ENCODE measurements at places on chromosomes 4 and X.

GRCh38 chr4:38829237-38829636, 24.6 kb upstream of the TLR1 start:
- no peak for DNase-seq

DNA sequence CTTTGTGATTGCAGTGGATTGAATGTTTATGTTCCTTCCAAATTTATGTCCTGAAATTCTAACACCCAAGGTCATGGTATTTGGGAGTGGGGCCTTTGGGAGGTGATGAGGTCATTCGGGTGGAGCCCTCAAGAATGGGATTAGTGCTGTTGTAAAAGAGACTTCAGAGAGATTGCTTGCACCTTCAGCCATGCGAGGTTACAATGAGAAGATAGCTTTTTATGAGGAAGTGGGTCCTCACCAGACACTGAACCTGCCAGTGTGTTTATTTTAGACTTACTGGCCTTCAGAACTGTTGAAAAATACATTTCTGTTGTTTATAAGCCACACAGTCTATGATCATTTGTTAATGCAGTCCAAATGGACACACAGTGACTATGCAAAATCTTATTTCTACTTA, 161.0 kb upstream of the GPRIN3 start:
- no peak for DNase-seq

- no peak for DNase-seq
Measured at GRCh38 chr4:169142391-169142790, 128.4 kb downstream of the SH3RF1 start.

DNA sequence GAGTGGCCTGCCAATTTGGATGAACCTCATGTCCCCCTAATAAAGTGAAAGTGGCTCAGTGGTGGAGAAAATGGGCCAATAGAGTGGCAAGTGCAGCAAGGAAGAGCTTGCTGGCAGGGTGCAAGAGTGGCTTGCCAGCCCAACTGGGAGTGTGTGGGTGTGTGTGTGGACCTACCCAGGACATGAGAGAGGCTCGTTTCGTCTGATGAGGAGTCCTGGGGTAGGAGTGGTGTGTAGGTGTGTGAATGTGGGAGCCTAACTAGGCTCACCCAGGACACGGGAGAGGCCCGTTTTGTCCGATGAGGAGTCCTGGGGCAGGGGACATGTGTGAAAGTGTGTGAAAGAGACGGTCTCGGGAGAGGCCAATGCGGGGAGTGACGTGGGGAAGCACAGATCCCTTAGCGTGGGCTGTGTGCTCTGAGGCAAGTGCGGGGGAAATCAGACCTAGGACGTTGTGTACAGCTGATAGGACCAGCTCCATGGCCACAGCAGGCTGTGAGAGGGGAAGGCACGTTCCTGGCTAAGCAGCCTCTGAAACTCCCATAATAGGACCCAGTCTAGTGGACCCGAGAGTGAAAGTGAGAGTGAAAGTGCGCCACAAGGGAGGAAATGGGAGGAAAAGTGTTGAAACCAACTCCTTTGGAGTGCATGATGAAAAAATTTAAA, 5.3 kb downstream of the GAGE10 start:
- no peak for DNase-seq

- no peak for DNase-seq
Measured at GRCh38 chr4:103721251-103721650, 1.5 kb upstream of the TACR3 start.

DNA sequence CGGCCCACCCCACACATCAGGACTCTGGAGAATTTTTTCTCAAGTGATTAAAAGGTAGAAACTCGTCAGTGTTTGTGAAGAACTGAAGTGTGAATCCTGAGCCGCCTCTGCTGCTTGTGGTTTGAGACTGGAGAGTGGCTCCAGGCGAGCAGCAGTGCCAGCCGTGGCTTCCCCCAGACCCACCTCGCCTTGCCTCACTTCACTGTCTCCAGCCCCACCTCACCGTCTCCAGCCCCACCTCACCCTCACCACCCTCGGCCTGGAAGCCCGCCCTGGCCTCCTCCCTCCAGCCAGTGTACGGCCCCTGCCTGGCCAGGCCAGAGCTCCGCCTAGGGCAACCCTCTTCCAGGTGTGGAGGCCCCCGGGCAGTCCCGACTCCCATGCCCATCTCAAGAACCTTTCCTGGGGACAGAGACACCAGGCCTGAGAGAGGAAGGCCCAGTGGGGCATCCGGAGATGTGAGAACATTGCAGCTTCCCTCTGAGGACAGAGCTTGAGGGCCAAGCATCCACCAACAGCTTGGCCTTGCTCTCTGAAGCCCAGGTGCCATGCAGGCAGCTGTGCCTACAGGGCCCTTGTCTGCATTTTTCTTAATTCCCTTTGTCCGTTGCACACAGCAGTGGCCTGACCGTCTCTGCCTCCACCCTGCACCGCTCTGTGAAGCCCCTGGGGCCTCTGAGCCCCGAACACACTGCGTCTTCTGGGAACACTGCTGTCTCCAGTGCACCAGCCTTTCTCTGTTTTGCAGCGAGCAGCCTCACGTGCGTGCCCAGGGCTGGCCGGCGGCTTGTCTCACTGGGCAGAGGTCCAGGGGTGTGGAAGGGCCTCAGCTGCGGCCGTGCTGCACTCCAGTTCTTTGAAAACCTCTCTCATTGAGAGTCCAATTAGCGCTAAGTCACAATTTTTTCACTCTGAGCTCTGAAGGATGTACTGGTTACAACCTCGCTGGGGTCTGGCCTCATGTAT, 13.8 kb downstream of the SH3BP2 start:
- no peak for DNase-seq

GRCh38 chrX:67384403-67384802, 159.4 kb upstream of the AR start:
- no peak for DNase-seq

DNA sequence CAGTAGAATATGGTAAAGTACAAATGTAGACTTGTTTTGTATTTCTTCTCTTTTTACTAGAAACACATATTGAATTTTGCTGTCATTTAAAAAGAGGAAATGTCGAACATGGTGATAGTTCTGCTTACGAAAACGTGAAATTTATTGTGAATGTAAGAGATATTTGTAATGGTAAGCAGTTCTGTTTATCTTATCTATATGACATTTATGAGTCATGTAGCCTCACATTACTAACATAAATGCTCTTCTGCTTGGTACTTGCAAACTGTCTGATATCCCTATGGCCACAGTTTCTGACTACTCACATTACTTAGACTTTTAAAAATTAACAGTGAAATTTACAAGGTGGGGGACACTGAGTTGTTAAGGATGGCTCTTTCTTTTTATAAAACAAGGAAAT, 57.9 kb downstream of the PASD1 start:
- DNase-seq: no peak

DNA sequence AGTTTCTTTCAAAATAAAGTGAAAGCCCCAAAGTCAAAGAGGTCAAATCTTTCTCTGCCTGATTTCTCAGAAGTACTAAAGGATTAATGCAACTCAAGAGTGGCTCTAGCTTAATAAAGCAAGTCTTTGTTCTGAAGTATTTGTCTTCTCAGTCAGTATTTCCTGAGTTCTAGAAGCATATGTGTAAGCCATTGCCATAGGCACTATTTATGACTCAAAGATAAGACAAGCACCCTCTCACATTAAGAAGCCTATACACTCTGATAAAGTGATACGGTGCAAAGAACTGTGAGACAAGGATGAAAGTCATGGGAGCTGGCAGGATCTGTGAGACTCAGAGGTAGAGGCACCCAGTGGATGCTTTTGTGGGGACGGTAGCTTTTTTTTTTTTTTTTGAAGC, 60.9 kb downstream of the AASDH start:
- DNase-seq: no peak

GRCh38 chr4:61760820-61761219, 560.7 kb downstream of the ADGRL3 start:
- no peak for DNase-seq

DNA sequence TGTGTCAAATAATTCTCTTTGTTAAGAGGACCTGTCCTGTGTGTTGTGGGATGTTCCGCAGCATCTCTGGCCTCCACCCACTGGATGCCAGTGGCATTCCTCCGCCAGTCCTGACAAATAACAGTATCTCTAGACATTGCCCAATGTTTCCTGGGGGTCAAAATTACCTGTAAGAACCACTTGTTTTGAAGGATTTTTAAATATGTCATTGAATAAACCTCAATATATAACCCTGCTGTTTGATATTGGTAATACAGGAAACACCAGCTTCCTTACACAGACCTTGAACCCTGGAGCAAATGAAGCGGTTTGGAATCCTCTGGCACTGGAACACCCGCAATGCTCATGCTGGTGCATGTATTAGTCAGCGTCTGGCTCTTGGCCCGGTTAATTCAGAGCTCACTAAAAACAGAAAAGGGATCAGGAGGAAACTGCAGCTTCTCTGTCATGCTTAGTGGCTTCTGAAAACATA, 101.3 kb downstream of the TBL1X start:
- DNase-seq: no peak

GRCh38 chrX:123172869-123173268, 11.2 kb upstream of the GRIA3 start:
- DNase-seq: no peak

GRCh38 chr4:135098061-135098460, 896.5 kb upstream of the PABPC4L start:
- no peak for DNase-seq

DNA sequence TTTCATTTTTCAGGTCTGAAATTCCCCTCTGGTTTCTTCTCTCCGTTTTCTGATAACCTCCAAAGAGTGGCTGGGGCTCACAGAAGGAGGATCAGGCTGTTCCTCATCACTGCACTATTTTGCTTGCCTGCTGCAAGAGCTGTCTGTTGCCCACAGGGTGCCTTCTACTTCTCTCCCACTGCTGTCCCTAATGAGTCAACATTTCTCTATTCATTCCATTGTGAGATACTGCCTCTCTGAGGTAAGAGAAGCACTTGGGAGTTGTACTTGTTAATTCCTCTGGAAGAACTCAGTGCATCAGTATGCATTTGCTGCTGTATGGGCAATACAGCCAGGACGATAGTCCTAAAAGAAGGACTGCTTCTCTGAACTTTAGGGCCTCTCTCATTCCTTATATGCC, 34.8 kb downstream of the CT47B1 start:
- no peak for DNase-seq

- DNase-seq: no peak
Measured at GRCh38 chr4:876780-877179, 50.9 kb upstream of the CPLX1 start.

DNA sequence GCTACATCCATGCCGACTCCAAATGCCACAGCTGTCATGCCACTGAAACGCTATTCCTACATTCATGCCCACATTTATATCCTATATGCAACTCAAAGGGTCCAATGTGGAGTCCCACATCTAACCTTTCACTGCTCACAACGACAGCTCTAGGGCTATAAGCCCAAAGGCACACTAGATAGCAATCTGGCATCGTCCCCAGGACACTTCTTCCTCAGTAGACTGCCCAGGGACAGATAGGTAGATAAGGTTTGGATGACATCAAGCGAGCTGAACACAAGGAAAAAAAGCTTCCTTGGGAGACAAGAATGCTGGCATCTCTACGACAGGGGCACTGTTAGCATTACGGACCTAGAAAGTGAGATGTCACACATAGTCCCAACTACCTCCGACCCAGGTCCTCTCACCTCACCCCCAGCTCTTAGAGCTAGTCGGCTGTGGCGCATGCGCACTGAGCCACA, 685 bp downstream of the RAB9B start:
- DNase-seq: no peak

GRCh38 chr4:123350191-123350544, 46.4 kb upstream of the SPRY1 start:
- peak; percentile 22 for DNase-seq

DNA sequence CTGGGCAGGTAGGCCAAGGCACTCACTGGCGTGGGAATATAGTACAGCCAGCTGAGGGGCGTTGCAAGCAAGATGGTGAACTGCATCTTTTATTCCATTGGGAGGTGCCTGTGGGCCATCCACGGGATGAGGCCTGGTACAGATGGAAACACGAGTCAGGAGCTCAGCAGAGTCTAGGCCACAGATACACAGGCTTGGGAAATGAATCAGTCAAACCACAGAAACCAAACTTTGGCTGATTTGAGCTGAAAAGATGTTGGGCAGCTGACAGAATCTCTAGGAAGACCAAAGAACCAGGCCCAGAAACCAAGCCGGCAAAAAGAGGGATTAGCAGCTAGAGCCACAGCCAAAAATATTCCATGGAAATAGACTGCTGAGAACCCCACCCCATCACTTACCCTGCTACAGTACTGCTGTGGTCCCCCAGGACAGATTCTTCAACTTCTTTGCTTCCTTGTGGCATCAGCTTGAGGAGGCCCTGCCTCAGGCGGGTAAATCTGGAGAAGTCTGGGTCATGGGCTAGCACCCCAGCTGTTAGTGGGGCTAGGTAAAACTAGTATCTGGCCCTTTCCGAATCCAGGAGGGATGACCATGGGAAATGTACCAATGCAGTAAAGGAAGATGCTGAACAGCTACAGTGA, 75.4 kb downstream of the TMEM131L start:
- DNase-seq: no peak

DNA sequence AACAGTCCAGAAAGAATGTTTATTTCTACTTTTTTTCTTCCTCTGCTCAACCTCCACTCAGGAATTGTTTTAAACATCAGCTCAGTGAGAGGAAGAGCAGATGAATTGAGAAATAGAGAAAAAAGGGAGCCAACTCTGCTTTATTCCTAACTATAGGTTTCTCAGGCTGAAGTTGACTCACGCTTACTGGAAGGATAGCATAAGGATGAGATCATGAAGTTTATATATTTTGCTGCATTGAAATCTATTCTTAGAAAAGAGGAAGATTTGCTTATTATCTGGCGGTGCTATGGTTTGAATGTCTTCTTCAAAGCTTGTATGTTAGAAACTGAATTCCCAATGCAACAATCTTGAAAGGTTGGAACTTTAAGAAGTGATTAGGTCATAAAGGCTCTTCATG, 1673.4 kb upstream of the PCDH7 start:
- no peak for DNase-seq

GRCh38 chr4:17347445-17347844, 164.4 kb downstream of the QDPR start:
- no peak for DNase-seq

DNA sequence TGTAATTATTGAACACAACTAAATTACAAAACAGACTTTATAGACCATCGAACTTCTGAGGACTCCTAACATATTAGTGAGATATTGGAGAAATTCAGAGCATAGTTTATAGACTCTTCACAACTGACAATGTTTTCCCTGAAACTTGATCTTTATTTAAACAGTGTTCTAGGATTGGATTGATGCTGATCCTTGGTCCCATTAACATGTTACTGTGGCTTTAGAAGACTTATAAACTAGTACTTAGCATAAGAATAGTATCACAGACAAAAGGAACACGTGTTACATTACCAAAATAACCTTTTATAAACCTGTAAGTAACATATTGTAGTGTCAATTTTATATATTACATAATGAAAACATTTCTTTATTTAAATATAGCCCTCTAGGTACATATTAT, 689.6 kb downstream of the CCSER1 start:
- DNase-seq: no peak
